ENCODE measurements at places on chromosomes 13 and 19.

- H3K36me3 ChIP-seq = peaks cover 31% of the 10 kb centered on the region
- H3K27me3 ChIP-seq = no peaks in the 10 kb centered on the region
- peaks cover 4% of the 10 kb centered on the region for H3K4me1 ChIP-seq
- no peak overlapping the region for H3K27ac ChIP-seq
These were observed 16.5 kb upstream of the NDUFS7 start for GRCh38 chr19:1366899-1367870.

GRCh38 chr13:21698817-21699679 is 28.2 kb downstream of the FGF9 start:
- no peak overlapping the region for H3K27ac ChIP-seq
- no peaks in the 10 kb centered on the region for H3K36me3 ChIP-seq
- no peaks in the 10 kb centered on the region for H3K4me1 ChIP-seq
- no peak for DNase-seq

GRCh38 chr19:34603003-34603402 is 74.0 kb downstream of the SCGB2B2 start:
- no peaks in the 10 kb centered on the region for H3K27me3 ChIP-seq
- no peak overlapping the region for H3K27ac ChIP-seq
- no peak overlapping the region for H3K4me3 ChIP-seq
- DNase-seq = no peak
- H3K36me3 ChIP-seq = no peaks in the 10 kb centered on the region
- no peaks in the 10 kb centered on the region for H3K4me1 ChIP-seq

DNA sequence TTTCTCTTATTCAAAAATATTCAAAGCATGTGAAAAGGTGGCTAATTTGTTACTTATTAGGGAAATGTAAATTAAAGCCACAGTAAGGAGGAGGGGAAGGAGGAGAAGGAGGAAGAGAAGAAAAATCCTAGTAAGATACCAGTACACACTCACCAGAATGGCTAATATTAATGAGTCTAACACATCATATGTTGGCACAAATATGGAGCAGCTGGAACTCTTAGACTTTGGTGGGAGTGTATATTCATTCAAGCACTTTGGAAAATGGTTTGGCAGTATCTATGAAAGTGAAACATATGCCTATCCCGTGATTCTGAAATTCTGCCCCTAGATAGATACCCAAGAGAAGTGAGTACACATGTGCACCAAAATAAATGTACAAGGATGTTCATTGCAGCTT is 38.1 kb upstream of the RGCC start:
- no peak overlapping the region for H3K4me3 ChIP-seq
- no peaks in the 10 kb centered on the region for H3K36me3 ChIP-seq
- DNase-seq = no peak
- H3K27ac ChIP-seq = no peak overlapping the region
- H3K4me1 ChIP-seq = no peaks in the 10 kb centered on the region

GRCh38 chr13:81493144-81493543 is 1152.2 kb upstream of the SPRY2 start:
- H3K27me3 ChIP-seq = no peaks in the 10 kb centered on the region
- H3K4me3 ChIP-seq = no peak overlapping the region
- H3K4me1 ChIP-seq = no peaks in the 10 kb centered on the region
- no peaks in the 10 kb centered on the region for H3K36me3 ChIP-seq
- H3K27ac ChIP-seq = no peak overlapping the region
- no peak for DNase-seq

GRCh38 chr13:90502762-90503161 is 844.7 kb upstream of the MIR17HG start:
- no peak overlapping the region for H3K27ac ChIP-seq
- no peak overlapping the region for H3K4me3 ChIP-seq
- H3K36me3 ChIP-seq = no peaks in the 10 kb centered on the region
- no peak for DNase-seq
- H3K27me3 ChIP-seq = no peaks in the 10 kb centered on the region

- DNase-seq = no peak
- H3K4me1 ChIP-seq = no peaks in the 10 kb centered on the region
These were observed 230.1 kb downstream of the KCTD12 start for GRCh38 chr13:76656056-76656455.

- no peak overlapping the region for H3K4me3 ChIP-seq
- H3K27me3 ChIP-seq = no peaks in the 10 kb centered on the region
- H3K27ac ChIP-seq = no peak overlapping the region
- no peaks in the 10 kb centered on the region for H3K36me3 ChIP-seq
These were observed 372.6 kb downstream of the OXGR1 start for GRCh38 chr13:96621634-96622183.

DNA sequence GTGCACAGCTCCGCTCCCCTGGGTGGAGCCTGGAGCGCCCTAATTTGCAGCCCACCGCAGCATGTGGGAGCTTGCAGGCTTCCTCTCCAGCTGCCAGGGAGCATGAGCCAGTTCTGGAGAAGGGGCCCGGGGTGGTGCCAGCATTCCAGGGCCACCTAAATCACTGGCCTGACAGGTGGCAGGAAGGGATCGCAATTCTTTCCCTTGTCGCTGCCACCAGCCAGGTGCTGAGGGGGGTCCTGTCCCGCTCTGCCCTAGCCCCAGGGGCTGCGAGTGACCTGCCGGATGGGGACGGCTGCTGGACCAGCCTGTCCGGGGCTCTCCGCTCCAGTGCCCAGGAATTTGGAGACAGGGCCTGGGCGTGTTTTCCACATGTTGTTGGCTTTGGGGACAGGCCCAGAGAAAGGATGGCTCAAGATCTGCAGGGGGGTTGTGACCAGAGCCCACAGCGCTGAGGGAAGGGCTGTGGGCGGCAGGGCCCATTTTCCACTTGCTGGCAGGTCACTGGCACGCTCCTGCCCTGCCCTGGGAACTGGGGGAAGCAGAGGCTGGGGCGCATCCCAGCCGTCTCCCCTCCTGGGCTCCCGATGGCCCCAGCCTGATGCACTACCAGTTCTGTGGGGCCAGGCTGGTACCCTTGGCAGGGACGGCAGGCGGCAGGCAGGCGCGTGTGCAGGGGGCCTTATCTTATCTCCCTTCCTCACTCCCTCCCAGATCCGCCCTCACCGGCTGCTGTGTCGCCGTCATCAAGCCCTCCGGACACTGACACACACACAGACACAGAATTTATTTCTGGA is 9.5 kb downstream of the NDUFA11 start:
- H3K4me3 ChIP-seq = no peak overlapping the region
- H3K4me1 ChIP-seq = no peaks in the 10 kb centered on the region
- no peaks in the 10 kb centered on the region for H3K27me3 ChIP-seq
- H3K36me3 ChIP-seq = no peaks in the 10 kb centered on the region
- no peak for DNase-seq
- H3K27ac ChIP-seq = no peak overlapping the region

DNA sequence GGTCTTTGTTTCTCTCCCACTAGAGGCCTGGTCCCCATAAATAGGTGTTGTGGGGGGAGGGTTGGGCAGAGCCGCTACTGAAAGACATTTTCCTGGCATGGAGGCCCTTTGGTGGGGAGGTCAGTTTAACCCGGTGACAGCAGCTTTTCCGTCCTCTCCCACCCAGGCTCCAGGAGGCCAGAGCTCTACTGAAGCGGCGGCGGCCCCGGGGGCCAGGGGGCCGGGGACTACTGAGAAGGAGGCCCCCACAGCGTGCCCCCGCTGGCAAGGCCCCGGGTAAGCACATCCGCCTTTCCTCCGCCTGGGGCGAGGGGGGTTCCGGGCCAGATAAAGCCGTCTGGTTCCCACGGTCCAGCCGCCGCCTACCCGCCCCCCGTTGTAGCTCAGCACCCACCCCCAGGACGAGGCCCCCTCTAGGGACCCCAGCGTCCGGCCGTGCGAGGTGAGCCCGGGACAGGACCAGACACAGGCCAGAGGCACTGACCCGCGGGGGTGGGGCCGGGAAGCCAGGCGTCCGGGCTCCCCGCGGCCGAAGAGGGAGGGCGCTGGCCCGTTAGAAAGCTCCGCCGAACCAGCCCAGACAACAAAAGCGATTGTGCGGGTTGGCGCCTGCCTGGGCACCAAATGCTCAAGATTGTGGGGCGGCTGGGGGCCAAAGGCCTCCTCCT is 1.1 kb upstream of the LTBP4 start:
- H3K4me1 ChIP-seq = peaks cover 20% of the 10 kb centered on the region
- no peaks in the 10 kb centered on the region for H3K36me3 ChIP-seq
- no peak for DNase-seq
- no peak overlapping the region for H3K4me3 ChIP-seq
- peaks cover 32% of the 10 kb centered on the region for H3K27me3 ChIP-seq
- no peak overlapping the region for H3K27ac ChIP-seq

DNA sequence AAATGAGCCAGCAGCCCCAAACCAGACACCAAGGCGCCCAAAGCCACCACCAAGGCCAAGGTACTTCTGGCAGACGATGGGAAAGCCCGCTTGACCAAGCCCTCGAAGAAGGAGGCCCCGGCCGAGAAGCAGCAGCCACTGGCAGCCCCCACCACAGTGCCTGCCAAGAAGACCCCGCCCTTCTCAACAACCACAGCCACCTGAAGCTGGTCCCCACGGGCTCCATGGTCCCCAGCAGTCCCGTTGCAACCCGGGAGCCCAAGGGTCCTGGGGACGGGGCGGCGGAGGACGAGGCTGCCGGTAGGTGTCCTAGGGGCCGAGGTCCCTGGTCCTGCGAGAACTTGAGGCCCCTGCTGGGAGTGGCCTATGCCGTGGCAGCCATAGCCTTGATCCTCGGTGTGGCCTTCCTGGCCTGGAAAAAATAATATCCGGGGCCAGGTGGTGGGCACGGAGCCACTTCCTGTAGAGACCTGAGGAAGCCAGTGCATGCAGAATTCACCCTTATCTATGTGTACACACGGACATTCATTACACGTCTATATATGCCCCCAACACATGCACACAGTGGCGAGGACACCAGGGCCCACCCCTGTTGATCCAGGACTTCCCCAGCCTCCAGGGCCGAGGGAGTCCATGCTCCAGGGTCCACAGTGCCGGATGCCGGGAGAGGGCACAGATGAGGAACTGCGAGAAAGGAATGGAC is 13.8 kb downstream of the C1QTNF9 start:
- no peak for DNase-seq
- H3K27me3 ChIP-seq = peaks cover 6% of the 10 kb centered on the region
- H3K36me3 ChIP-seq = no peaks in the 10 kb centered on the region

DNA sequence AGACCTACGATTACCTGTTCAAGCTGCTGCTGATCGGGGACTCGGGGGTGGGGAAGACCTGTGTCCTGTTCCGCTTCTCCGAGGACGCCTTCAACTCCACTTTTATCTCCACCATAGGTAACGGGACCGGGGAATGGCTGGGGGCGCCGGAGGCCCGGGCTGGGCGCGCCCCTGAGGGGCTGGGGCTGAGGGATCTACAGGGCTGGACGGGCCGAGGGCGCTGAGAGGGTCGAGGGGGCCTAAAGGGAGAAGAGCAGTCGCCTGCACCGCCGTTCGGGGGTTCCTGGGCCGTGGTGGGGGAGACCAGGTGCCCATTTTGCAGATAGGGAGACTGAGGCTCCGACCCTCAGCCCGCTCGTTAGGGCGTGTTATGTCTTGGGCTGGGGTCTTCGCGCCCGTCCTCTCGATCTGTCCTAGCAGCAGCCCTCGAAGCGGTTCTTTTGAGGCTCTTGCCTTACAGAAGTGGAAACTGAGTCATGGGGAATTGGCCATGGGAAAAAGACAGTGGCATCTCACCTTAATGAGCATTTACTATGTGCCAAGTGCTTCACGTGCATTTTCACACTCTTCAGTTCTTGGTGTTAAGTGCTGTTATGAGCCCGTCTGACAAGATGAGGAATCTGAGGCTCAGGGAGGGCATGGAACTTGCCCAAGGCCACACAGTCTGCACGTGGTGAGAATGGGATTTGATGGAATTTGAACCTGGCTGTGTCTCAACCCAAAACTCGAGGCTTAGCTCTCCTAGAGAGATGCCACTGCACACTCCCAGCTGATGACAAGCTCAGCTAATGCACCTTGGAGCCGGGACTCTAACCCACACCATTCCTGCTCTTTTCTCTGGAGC is 442 bp downstream of the RAB8A start:
- H3K27ac ChIP-seq = peak overlapping the region; percentile 58
- no peaks in the 10 kb centered on the region for H3K27me3 ChIP-seq
- peak overlapping the region; percentile 96 for H3K4me3 ChIP-seq

- H3K4me3 ChIP-seq = no peak overlapping the region
- H3K36me3 ChIP-seq = no peaks in the 10 kb centered on the region
- H3K27ac ChIP-seq = no peak overlapping the region
- no peak for DNase-seq
- peaks cover 27% of the 10 kb centered on the region for H3K27me3 ChIP-seq
- peaks cover 4% of the 10 kb centered on the region for H3K4me1 ChIP-seq
These were observed 2.5 kb downstream of the FOXA3 start for GRCh38 chr19:45866400-45867176.

DNA sequence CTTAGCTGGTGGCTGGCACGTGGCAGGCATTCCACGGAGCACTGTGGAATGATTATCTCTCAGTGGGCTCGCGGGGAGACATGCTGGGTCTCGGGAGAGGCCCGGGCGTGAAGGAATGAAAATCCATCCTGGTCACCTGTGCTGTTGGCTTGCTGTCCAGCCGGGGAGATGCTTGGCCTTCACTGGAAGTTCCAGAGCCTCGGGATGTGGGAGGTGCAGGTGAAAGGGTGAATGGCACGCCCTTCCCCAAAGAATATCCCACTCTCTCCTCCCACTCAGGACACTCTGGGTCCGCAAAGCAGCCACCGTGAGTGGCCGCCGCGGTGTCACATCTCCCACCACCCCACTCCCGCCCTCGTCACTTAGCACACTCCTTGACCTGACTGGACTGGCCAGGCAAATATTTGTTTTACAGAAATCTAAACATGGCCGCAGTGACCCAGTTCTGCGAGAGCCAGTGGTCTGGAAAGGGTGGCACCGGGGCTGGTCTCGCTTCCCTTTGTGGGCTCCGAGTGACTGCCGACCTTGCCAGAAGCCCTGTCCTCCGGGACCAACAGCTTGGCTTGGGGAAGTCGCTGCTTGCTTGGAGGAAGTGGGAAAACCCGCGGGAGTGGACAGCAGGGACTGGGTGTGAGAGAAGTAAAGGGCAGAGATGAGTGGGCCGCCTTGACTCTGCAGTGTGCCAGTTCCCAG is 8.0 kb downstream of the DPP9 start:
- H3K27me3 ChIP-seq = no peaks in the 10 kb centered on the region
- no peak overlapping the region for H3K4me3 ChIP-seq
- no peak for DNase-seq
- peaks cover 16% of the 10 kb centered on the region for H3K4me1 ChIP-seq
- H3K27ac ChIP-seq = no peak overlapping the region

GRCh38 chr13:101155920-101156319 is 260.4 kb downstream of the NALCN start:
- peaks cover 26% of the 10 kb centered on the region for H3K4me1 ChIP-seq
- no peak overlapping the region for H3K27ac ChIP-seq
- no peak overlapping the region for H3K4me3 ChIP-seq
- H3K36me3 ChIP-seq = no peaks in the 10 kb centered on the region

Data from GM23248 (cell line).